ENCODE measurements at places on chromosomes 7 and 10.

DNA sequence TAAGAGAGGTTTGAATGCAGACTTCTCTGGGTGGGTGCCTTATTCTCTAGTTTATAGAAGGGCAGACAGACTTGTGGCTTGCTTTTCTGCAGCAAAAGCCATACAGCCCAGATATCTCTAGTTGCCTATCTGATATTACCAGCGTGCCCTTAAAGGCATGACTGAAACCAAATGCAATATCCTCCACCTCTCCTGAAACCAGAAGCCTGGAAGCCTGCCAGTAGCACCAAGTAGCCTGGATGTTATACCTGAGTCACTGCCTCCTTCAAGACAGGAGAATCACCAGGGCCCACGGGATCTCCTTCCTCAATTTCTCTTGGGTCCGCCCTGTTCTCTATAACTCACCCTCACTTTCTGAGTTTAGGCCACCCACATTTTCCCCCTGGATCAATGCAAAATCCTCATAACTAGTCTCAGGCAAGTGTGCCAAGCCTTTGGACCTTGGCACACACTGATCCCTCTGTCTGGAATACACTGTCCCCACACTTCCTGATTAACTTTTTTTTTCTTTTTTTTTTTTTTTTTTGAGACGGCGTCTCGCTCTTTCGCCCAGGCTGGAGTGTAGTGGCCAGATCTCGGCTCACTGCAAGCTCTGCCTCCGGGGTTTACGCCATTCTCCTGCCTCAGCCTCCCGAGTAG, 638.4 kb downstream of the GALNT17 start:
- DNase-seq: no peak

DNA sequence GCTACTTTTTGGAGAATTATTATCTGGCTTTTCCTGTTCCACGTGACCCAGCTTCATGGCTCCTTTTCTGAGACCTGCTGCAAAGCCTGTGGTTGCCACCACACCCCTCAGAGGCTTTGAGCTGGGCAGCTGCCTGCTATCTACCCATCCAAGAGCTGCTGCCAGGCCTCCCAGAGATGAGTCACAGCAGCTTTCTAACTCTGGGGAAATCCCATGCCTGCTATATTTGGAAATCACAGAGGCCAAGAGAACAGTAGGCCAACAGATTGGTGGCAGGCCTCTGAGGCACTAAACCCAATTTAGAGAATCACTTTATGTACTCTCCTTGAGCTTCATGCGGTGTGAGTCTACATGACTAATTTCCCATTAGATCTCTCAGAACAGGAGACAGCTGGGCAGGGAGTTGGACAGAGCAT, 35.2 kb downstream of the SGCE start:
- DNase-seq: no peak

DNA sequence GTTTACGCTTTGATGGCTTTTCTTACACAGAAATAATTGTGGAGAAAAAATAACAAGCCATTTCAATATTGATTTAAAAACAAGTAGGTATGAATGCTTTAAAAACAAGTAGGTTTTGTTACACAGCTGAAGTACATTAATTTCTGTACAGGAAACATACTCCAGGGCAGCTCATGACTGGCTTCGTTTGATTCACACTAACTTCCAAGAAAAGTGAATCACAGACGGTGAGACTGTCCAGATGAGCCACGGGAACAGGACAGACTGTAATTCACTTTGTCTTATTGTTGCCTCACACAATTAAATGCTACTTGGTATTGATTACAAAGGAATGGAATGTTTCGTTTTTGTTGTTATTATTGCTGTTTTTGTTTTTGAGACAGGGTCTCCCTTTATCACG, 26.6 kb upstream of the SNX10 start:
- DNase-seq: no peak

- no peak for DNase-seq
These were observed 2.2 kb upstream of the RAMP3 start for GRCh38 chr7:45155357-45155900.

DNA sequence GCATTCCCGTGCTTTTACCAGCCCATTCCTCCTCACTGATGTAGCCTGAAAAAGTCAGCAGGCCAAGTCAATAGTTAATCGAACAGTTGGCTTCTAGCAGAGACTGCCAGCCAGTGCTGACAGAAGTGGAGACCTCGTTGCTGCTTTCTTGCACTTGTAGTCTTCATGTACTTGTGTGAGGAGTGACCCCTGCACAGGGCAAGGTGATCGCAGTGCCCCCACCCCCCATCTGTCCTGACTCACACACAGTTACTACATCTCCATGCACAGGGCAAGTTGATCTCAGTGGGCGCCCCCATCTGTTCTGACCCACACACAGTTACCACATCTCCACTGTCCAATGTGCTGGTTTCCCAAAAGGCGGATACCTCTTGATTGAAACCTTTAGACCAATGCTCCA, 34.2 kb downstream of the C10orf71 start:
- DNase-seq: no peak

GRCh38 chr10:124385627-124386185, 33.0 kb downstream of the OAT start:
- DNase-seq: no peak

DNA sequence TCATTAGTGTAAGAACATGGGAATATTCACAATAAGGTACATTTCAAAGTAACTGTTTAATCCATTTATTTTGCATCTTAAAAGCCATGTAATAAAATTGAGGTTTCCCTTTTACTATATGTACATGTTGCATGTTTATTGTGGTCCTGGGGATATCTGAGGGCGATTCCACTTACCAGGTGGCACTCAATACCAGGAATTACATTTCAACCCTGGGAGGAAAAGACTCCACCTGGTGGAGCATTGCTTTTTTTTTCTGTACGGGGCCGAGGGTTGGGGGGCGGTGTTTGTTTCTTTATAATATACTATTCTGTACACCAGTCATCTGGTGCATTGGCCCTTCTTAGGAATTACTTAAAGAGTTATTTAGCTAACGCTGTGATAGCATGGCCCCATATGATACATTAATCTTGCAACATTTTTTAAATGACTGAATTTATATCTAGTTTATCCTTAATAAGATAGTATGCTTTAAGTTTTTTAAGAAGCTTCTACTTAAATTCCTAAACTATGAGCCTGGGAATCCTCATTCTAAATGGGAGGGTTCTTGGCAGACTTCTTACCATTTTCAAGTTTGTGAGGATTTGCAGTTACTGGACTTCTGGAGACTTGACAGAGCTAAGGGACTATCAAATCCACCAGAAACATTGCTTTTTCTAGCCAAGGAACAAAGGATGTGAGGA, 7.2 kb upstream of the HGF start:
- no peak for DNase-seq

GRCh38 chr10:94443549-94443948, 41.2 kb downstream of the TBC1D12 start:
- DNase-seq: no peak

DNA sequence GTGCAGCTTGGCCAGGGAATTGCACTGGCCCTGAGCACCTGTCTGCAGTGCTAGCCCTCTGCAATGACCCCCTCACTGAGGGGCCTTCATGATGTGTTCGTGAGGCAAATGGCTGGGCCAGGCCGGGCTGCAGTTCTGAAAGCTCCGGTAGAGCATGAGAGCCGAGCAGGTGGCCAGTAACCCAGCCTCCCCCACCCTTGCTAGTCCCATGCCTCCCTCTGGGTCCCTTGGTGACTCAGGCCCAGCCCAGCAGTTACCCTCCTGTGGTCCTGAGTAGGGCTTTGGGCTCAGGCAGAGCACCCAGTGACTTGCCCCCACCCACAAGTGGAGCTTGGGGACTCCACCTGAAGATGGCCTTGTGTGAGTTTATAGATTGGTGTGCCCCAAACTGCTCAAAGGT, 16.1 kb upstream of the CSGALNACT2 start:
- DNase-seq: no peak

- no peak for DNase-seq
These were observed 157.9 kb upstream of the GRB10 start for GRCh38 chr7:50940621-50941020.

DNA sequence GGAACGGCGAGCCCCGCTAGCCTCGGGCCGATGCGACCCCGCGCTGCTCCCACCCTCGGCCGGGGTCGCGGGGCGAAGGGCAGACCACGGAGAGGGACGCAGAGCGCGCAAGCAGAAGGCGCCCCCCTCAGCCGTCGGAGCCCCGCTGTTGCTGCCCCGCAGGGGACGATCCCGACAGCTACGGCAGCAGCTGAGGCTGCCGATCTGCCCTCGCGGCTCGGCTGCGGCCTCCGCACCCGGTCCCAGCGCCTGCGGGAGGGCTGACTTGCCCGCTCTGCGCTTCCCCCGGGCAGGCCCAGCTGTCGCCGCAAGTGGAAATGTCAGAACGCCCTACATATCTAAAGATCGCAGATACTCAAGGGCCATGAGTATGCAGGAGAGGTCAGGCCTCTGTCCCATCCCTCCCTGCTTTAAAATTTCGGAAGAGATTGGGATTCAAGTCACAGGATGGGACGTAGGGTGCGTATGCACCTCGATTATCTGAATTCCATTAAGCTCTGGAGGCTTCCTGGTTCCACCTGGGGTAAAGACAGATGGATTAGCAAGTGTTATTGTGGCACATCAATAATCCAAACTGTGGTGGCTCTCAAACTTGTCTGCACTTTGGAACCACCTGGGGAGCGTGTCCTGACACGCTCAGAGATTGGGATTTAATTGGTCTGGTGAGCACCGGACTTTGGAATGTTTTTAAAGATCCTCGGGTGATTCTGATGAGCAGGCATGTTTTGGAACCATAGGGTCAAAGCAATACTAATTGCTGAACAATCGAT, at the start of gene CRPPA:
CRPPA (minus strand) TSS at position 206 of the 770 bp plus-strand sequence. CDS start 216 bp downstream, outside the sequence.
- DNase-seq: no peak

GRCh38 chr10:78913219-78914059, 155.3 kb upstream of the ZMIZ1 start:
- DNase-seq: no peak

DNA sequence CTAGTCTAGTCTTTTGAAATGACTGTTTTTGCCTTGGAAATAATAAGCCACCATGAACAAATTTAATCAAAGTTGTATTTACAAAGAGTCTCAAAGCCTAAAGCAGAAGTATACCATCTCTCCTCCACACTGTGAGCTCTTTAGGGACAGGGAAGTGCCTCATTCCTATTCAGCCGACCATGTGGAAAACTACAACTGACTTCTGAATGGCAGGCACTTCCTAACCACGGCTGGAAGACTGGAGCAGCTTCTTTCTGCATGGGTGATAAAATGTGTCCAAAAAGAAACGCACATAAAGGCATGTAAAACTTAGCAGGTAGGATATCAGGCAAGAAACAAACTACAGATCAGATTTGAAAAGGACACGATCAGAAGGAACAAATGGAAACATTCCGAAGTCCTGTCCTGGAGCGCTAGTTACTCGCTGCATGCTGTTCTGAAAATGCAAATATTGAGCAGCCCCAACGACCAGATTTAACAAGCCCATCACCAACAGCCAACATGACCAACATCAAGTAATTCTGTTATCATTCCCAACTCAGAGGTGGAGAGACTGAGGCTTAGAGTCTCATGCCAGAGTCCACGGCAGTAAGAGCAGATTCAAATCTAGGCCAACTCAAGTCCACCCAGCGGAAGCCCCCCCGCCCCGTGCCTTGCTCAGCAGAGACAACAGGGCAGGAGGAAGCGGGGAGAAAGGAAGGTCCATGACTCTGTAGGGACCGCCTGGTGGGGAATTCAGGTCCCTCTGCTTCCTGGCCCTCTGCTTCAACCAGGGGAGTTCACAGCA, 26.5 kb downstream of the CTBP2 start:
- DNase-seq: no peak

DNA sequence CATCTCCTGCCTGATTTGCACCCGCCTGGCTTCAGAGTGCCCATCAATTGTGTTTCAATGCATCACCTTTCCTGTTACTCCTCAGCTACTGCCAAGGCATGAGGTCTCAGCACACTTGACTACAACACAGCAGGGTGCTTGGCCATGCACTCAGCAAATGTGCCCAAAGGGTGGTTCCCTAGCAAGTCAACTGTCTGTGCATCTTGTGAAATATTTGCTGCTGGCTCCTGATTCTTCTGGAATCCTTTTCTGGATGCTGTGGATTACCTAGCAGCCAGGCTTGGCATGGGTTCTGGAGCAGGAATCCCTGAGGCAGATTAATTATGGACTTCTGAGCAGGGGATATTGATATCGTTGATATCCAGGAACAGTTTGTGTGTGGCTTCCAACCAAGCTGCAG, 662.6 kb upstream of the MGMT start:
- no peak for DNase-seq

DNA sequence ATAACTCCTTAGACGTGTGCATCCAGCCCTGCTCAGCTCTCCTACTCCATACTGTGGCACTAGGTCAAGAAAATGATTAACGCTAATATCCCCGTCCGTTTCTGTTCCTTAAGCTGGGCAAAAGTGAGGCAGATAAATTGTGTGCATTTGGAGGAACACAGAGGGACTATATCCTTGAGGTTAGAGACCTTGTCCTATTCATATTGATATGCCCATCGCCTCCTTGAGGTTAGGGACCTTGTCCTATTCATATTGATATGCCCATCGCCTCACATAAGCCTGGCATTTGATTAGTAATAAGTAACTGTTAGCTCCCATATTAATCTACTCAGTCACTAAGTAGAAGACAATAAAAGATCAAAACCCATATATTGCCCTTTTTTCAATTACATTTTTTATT, 12.9 kb upstream of the TAX1BP1 start:
- DNase-seq: no peak

DNA sequence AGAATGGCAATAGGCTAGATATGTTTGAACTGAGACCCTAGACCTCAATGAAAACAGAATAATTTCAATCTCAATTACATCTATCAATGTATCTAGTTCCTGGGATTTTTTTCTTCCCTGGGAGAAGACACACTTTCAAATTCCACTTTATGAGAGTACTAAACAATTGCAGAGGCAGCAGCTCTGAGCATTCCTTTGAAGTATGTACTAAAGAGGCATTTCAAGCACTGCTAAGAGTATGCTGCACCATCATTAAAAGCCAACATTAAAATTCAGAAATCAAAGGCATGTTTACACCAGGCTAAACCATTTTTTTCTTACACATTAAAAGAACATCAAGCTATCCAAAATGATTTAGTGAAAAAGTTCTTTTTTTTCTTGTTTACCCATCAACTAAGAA, 297.9 kb upstream of the CACNA2D1 start:
- DNase-seq: no peak

DNA sequence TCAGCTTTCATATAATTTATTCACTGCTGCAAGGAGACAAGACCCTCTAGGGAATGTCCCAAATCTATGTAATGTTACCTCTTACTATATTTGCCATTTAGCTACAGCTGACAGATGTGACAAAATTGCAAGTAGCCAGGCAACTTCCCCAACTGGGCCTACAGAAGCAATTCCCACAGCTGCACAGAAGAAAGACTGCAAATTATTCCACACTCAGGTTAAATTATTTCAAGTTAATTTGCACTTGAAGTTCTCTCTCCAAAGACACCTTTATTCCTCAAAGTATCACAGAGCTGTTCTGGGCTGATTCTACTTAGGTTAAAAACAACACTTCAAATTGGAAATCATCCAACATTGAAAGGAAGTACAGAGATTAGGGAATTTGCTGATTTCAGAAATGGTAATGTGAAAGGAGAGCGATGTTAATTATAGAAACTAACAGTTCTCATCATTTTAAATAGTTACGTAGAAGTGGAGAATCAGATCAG, 133.6 kb downstream of the THSD7A start:
- no peak for DNase-seq

GRCh38 chr7:31981874-31982390, 88.3 kb downstream of the PDE1C start:
- DNase-seq: no peak

Measured in renal cortex interstitium (tissue), 15 donors.